Activated CD4-positive, alpha-beta T cell treated with anti-CD3 and anti-CD28 coated beads for 24 hours (primary cell): ENCODE measurements at places on chromosomes 6 and 20.

DNA sequence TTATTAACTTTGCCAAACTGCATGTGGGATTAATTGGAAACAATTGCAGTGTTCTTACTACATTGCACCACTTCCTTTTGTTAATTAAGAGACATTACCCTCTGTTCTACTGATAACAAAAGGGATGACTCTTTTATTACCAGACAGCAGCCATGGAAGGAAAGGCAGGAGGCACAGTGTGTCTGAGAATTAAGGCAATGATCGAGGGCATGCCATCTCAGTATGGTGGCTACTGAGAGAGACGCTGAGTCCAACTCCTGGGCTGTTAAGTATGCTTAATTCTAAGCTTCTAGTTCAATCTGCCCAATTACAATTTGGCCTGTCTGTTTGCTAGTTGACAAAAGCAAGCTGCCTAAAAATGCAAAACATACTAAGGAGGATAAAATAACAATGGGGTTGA is 227.4 kb downstream of the PHACTR1 start:
- DNase-seq: no peak

GRCh38 chr6:97669191-97670031 is 386.4 kb upstream of the MMS22L start:
- no peak for DNase-seq

DNA sequence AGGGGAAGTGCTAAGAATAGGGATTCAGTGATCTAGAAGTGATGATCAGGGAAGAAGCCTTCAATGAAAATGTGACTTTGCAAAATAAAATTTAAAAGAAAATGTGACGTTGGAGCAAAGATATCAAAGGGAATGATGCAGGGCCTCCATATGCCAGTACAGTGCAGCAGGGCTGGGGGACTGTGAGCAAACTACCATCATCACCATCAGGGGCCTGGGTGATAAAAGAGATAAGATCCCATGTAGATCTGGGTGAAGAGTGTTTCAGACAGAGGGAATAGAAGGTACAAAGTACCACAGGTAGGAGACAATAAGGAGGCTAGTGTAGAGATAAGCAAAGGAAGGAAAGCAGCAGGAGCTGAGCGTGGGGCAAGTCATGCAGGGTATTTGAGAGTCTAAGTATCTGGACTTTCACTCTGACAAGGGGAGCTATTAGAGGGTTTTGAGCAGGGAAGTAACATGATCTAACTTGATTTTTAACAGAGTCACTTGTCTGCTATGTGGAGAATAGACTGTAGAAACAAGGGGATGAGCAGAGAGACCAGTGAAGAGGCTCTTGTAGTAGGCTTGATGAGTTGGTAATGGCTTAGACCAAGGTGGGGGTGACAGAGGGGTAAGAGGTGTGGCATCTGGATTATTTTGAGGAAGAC is 295.6 kb downstream of the ZFAND3 start:
- no peak for DNase-seq

- DNase-seq: no peak
Measured at GRCh38 chr6:31978831-31979230, 3.0 kb upstream of the C4A start.

DNA sequence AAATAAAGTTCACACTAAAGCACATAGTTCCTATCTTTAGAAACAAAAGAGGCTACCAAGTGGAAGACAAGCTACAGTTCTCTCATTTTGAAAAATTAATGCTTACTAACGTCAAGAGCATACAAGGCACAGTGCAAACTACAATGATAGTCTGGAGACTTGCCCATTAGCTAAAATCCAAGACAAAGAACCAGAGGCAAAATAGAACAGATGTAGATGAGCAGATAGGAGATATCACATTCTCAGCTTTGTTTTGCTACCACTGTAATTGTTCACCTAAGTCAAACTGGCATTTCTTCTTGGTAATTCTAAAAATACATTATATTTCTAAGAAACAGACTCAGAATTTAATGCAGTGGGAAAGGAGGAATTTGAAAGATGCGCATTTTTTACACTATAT is 5.2 kb downstream of the TMEM30A start:
- DNase-seq: no peak

DNA sequence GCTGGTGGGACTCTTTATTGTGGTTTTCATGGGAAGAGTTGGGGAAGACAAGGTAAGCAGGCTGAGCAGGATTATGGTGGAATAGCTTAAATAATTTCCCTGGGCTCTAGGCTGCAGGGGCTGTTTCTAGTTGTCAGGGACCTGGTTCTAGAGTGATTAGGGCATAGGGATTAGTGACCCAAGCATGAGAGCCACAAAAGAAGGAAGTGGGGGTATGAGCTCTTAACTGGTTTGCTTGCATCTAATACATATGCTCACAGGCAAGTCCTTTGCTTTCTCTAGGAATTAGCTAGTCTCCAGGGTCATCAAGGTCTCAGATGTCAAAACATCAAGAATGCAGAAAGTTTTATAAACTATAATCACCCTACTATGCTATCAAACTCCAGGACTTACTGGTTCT is 67.5 kb upstream of the NRN1 start:
- DNase-seq: no peak

DNA sequence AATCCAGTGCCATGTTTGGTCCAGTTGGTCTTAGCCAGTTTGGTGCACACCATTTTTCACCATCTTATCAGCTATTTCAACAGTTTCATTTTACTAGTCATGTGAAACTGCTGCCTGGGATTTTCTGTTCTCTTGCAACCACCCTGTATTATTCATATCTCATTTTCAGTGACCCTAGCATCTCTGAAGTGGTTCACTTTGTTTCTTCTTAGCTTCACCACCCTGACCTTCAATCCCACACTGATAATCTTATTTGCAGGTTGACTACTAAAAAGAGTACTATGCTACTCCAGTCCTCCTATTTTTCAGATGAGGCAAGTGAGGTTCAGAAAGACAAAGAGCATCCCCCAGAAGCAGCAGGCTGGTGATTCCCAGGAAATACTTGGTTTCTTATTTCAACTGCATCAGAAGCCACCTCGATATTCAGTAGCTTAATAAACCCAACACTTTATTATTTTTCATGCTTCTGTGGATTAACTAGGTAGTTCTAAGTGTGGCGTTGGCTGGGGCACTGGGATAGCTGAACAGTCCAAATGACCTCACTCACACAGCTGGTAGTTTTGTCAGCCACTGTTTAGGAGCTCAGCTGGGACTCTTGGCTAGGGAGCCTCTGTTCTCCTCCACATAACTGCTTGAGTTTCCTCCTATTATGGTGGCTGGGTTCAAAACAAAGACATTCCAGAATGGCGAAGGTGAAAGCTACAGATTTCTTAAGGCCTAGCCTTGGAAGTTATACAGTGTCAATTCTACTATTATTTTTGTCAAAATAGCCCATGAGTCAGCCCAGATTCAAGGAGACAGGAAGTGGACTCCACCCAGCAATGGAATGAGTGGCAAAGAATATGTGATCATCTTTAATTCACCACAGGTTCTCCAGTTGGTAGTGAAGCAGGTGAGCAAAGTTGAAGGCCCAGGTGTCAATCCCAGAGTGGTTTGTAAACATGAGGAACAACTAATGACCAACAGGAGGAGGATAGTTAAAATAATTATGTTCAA is 40.6 kb downstream of the BPIFB4 start:
- DNase-seq: no peak

GRCh38 chr20:60101891-60102281 is 143.7 kb downstream of the CDH26 start:
- DNase-seq: no peak

GRCh38 chr6:132734694-132735236 is 20.9 kb upstream of the VNN1 start:
- no peak for DNase-seq

GRCh38 chr6:43368259-43369160 is 937 bp downstream of the ZNF318 start:
- no peak for DNase-seq

GRCh38 chr20:7829776-7830175 is 110.5 kb downstream of the HAO1 start:
- DNase-seq: no peak

DNA sequence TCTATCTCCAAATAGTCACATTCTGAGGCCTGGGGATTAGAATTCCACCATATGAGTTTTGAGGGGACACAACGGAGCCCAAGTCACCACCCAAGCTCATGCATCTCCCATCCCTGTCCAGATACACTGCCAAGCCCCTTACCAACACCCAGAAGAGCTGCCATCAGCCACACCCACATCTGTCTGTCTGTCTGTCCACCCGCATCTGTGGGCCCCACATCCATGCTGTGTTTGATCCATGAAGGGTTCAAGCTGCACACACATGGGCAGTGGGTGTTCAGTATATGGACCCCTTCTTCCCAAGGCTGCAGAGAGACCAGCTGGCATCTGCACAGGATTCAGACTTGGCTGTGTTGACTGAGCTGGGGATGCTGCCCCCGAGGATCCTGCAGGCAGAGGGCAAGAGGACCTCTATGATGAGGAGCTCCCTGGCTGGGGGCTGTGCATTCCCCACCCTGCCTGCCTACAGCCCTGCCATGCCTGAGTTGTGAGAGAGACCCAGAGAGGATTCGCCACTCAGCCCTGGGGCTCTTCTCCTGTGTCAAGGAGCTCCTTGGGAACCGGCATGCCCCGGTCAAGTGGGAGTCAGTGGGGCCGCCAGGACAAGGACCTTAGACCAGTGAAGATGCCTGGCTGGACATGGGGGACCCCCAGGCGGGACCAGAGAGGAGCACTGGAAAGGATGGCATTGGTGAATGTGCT is 206.4 kb downstream of the SYNDIG1 start:
- DNase-seq: no peak

- no peak for DNase-seq
Measured at GRCh38 chr20:5172167-5172601, 45.4 kb downstream of the CDS2 start.

- no peak for DNase-seq
Measured at GRCh38 chr6:41824571-41825569, 37.4 kb downstream of the TOMM6 start.

GRCh38 chr6:24600903-24601302 is 45.1 kb downstream of the KIAA0319 start:
- no peak for DNase-seq

GRCh38 chr6:136647363-136647852 is 97.2 kb upstream of the MAP7 start:
- peak; percentile 7 for DNase-seq

GRCh38 chr6:149438855-149439254 is 38.8 kb downstream of the SUMO4 start:
- DNase-seq: no peak

- no peak for DNase-seq
Measured at GRCh38 chr20:63411898-63412631, 50.9 kb upstream of the CHRNA4 start.

GRCh38 chr20:32621891-32622584 is 36.9 kb upstream of the NOL4L start:
- no peak for DNase-seq

- peak; percentile 53 for DNase-seq
Measured at GRCh38 chr20:62977613-62978560, 25.4 kb downstream of the SLC17A9 start.

- DNase-seq: no peak
Measured at GRCh38 chr6:118594877-118595276, 46.8 kb downstream of the PLN start.

- no peak for DNase-seq
Measured at GRCh38 chr20:51758978-51759544, 9.1 kb downstream of the ATP9A start.

DNA sequence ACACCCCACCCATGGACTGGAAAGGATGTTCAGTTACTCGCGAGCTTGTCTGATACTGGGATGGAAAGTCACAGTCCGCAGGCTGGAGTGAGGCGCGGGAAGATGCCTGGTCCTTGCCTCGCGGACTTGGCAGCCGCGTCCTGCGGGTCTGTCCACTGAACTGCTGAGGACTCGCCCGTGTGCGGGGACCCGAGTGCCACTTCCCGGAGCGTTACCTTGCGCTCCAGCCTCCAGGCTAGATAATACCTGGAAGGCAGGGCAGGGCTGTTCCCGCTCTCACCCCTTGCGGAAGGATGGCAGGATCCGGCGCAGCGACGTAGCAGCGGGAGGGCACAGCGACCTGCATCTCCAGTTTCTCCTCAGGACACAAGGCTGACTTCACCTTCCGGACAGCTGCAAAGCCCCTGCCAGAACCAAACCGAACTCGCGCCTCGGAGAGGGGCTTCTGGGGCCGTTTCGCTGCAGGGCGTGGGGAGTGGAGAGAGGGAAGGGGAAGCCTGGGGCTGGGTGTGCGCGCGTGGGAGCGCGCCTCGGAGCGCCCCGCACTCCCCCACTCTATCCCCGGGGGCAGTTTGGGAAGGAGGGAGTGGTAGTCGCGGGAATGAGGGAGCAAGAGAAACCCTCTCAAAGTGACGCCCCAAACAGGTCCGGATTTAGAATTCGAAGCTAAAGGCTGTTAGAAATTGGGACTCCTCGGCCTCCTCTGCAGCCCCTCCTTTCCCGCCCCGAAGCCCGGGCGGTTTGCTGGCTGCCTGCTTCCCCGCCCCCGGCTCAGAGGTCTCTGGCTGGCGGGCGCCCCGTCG is at the start of gene KCNQ5:
TSS of gene KCNQ5 (plus strand) at position 774 of the 803 bp plus-strand sequence.
- no peak for DNase-seq

- no peak for DNase-seq
Measured at GRCh38 chr6:22774129-22774528, 204.8 kb downstream of the HDGFL1 start.

DNA sequence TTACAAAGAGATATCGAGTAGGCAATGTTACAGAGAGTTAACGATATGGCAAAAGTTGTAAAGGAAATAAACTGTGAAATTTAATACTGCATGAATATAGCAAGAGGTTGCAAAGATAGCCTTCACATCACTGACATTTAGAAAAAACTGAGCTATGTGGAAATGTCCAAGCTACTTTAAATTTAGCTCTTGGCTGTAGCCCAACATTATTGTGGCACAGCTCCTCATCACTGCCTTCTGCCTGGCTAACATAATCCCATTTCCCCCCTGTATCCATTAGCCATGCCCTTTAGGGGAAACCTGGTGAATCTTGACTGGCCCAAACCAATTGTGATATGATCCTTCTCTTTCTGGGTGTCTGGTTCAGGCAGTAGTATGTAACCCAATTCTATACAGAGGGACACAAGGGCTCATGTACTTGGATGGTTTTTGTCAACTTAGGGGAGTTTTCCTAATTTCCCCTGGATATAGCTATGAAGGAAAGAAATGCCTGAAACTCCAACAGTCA is 115.4 kb downstream of the PFDN4 start:
- DNase-seq: no peak

DNA sequence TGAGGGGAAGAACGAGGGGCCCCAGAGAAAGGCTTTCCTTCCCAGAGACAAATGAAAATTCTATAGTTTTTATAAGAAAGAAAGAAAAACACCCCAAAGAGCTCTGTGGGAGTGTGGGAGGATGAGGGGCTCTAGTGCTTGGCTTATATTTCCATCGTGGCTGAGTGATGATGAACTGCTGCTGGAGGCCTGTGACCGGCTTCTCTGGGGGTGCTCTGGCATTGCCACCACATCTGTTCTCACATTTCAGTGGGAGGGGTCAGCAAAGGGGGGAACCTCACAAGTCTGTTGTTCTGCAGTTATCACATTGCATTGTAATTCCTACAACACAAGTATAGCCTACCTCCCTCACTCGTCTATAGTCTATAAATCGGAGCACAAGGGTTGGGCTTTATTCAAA is 67.6 kb upstream of the BACH2 start:
- no peak for DNase-seq

GRCh38 chr6:166769648-166770047 is 142.6 kb upstream of the RPS6KA2 start:
- no peak for DNase-seq

GRCh38 chr6:144745439-144745838 is 460.3 kb downstream of the UTRN start:
- no peak for DNase-seq

GRCh38 chr6:166998256-166999144 is 697 bp upstream of the CEP43 start:
- DNase-seq: no peak

GRCh38 chr6:125526007-125526720 is 223.3 kb upstream of the HEY2 start:
- no peak for DNase-seq

- DNase-seq: no peak
Measured at GRCh38 chr20:59822291-59823029, 111.0 kb downstream of the SYCP2 start.

- peak; percentile 22 for DNase-seq
Measured at GRCh38 chr6:551405-551804, 105.5 kb downstream of the HUS1B start.
